ENCODE measurements at places on chromosomes 2 and 18.

GRCh38 chr2:101344137-101344536 is 35.6 kb upstream of the RNF149 start:
- DNase-seq: no peak

DNA sequence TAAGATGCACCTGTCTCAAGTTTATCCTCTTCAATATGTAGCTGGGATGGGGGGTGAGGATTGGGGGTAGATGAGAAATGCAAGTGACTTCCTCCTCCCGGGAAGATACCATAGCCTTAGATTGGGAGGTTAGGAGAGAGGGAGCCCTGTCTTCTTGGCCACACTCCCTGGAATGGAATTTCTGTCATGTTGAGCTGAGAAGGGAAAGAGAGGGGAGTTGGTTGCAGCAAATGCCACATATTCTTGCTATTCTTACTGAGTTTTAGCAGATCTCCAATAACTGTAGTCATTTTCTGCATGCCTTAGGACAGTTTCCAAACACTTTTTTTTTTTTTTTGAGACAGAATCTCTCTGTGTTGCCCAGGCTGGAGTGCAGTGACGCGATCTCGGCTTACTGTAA is 35.9 kb downstream of the TAF4B start:
- DNase-seq: no peak

DNA sequence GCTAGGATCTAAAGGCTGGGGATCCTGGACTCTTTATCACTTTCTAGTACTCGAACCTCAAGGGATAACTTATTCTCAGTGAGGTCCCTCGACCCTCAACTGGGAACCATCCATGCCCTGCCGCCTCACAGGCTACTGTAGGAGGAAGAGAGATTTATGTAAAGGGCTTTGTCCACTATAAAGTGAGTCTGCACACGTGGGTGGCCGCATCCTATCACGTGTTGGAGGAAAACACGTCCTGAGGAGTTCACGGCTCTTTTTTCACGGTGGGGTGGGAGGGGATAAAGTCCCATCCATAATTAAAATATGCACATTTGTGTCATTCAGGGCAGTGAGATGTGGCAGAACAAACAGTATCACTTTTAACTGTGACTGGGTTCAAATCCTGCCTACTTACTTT is 176.6 kb downstream of the KLHL29 start:
- no peak for DNase-seq

DNA sequence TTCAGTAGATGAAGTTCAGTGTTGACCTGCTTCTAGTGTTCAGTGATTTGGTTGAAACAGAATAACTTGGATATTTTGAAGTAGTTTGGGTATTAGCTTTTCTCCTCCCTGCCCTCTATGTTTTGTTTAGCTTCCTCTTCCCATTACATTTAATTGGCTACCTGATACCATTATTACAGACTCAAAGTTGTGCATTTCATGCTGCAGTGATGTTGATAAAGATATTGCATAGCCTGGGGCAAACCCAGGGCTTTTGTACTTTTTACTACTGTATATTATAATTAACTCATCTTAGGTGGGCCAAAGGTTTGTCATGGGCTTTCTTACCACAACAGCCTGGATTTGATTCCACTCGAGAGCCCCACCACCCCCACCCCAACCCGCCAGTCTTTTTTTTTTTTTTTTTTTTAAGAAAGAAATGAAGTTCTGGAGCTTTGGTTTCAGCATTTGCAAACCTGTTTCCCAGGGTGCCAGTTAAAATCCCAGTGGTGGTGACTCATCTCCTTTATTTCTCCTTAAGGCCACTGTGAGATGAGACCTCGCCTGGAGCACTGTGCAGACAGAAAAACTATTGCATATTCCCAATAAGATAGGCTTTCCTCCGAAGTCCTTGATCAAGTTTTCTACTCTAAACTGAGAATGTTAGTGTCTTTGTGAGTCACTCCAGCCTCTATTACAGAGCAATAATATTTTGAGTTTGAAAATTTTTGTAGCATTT is 393.7 kb upstream of the FANCL start:
- DNase-seq: no peak

DNA sequence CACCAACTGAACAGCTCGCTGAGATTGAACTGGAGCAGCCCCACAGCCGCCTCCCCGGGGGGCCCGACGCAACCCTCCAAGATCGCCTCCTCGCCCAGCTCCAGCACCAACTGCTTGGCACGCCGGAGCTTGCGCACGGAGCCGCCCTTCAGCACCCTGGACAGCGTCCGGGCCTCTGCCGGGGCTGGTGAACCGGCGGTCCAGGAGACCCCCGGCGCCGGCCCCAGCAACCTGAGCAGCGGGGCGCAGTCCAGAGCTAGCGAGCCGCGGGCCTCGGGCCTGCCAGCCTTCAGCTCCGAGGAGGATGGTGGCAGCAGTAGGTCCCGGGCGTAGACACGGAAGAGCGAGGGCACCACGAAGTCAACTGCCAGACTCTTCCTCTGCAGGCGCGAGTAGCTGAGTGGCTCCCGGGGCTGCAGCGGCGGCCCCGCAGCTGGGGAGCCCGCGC is 1.2 kb downstream of the ALK start:
- no peak for DNase-seq

- DNase-seq: no peak
Measured at GRCh38 chr2:219453671-219454590, 19.3 kb downstream of the SPEG start.

- no peak for DNase-seq
Measured at GRCh38 chr18:38902796-38903195, 1337.2 kb upstream of the CELF4 start.

DNA sequence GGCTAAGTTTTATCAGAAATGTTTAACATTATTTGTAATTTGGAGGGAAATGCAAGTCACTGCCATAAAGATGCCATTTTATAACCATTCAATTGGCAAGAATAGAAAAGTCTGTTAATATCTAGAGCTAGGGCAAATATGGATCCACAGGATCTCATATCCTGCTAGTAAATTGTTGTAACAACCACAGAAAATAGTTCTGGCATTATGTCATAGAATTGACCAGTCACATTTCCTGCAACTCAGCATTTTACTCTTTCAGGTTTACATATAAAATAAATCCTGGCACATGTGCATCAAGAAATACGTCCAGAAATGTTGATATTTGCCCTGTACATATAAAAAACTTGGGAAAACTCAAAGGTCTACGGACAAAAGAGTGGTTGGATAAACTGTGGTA is 32.9 kb downstream of the OSBPL6 start:
- no peak for DNase-seq

Data from activated CD4-positive, CD25-positive, alpha-beta regulatory T cell (primary cell).